Hematopoietic multipotent progenitor cell treated with erythropoietin and hydrocortisone succinate and interleukin-3 and kit ligand, for 8 days (in vitro differentiated cells): ENCODE measurements at places on chromosomes 3 and 15.

- no peak for DNase-seq
Measured at GRCh38 chr3:9780910-9781309, 11.2 kb upstream of the CAMK1 start.

GRCh38 chr3:119873646-119874045 is 91.7 kb downstream of the NR1I2 start:
- no peak for DNase-seq

DNA sequence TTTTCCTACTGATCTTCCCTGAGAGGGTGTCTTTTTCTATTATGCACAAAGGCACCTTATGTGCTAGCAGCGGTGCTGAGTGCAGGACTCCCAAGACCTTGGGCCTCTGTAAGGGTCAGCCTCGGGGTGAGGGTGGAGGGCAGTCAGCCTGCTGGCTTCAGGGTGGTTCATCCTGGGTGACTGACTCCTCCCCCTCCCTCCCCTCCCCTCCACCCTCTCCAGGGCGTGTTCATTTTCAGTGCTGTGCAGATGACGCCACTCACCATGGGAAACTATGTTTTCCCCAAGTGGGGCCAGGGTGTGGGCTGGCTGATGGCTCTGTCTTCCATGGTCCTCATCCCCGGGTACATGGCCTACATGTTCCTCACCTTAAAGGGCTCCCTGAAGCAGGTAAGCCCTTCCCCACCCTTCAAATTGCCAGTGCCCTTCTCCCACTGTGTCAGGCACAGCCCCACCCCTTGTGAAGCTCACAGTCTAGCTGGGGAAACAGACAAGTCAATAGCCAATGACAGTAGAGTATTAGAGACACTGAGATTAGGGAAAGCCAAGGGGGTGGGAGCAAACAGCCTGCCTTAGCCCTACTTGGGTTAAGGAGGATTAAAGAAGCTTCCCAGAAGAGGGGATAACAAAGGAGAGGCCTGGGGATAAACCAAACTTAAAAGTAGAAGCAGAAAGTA is 41.9 kb downstream of the SLC6A1 start:
- no peak for DNase-seq

- no peak for DNase-seq
Measured at GRCh38 chr3:55330756-55331155, 156.3 kb downstream of the WNT5A start.

- DNase-seq, result peak; percentile 34
Measured at GRCh38 chr15:64894395-64895056, 17.2 kb upstream of the ANKDD1A start.

DNA sequence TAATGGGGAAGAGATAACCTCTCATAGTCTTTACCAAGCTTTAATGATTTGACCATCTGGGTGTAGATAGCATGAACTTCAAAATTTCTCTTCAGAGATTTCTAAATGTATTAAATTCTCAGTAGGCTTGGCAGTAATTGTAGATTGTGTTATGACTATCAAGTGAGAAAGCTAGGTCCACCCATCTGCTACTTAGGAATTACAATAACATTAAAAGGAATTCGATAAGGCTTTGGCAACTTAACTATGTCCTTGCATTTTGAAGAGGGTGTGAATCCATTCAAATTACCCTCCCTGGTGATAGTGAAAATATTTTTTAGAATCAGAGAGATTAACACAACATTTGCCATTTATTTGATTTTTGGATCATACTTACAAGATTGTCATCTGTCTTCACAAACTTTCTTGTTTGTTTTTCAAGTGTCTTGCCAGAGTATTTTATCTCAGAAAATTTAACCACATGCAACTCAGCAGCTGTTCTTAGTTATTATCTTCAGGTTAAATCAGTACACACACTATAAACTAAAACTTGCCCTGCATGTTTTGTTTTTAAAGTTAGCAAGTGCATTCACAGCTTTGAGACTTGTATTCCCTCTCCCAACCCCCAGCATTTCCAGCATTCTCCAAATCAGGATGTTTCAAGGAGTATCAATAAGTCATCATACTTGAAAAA is 69.6 kb upstream of the COL8A1 start:
- no peak for DNase-seq

DNA sequence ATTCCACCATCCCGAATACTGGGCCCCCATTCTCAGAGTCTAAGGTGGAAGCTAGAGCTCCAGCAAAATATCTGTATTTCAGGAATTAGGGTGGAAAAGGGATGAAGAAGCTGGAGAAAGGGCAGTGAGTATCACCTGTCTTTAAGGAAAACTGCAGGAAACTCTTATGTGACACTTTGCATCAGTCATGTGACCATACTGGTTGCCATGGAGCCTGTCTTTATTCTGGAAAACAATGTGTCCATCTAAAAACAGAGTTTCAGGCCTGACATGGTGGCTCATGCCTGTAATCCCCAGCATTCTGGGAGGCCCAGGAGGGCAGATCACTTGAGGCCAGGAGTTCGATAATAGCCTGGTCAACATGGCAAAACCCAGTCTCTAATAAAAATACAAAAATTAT is 52.9 kb upstream of the FSIP1 start:
- DNase-seq, result no peak

DNA sequence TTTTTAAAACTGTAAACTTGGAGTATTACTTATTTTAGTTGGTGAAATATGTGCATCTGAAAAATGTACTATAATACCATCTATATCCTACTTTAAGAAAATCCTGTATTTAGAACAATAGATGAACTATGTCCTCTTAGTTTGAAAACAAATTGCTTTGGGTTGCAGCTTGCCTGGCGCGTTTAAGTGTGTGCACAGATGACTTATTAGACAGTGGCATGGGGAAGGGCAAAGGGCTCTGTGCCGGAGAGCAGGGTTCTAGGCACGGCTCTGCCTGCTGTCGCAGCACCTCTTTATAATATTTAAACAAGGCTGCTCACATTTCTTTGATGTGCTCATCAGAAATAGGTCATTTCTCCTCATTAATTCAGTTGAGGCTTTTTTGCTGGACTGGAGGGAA is 10.0 kb downstream of the PXK start:
- DNase-seq, result no peak

GRCh38 chr3:64642327-64643151 is 45.3 kb downstream of the ADAMTS9 start:
- no peak for DNase-seq

DNA sequence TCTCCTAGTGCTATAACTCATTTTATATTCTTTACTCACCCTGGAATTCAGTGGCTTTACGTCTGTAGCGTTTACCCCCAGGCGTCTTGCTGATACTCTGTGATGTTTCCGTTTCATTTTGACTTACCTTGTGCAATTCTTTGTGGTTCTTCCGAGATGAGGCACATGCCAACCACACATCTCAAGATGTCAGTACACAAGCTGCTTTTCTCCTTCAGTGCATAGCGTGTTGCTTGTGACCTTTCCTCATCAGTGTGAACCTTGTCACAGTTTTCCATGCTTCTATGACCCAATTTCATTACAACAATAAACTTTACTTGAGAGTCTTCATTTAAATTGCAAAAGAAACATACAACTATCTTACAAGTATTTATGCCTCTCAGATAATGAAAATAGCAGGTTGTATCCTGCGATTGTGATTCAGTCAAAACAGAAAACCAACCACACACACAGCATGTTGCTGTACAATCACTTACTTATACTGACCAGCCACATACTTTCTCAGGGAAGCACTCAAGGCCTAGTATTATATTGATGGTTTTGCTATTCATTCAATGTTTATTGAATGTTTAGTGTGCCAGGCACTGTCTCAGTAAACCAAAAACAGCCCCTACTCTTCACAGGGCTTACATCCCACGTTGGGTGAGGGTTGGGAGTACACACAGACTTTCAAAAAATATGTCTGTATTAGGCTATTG is 4.6 kb upstream of the TBL1XR1 start:
- DNase-seq, result no peak

DNA sequence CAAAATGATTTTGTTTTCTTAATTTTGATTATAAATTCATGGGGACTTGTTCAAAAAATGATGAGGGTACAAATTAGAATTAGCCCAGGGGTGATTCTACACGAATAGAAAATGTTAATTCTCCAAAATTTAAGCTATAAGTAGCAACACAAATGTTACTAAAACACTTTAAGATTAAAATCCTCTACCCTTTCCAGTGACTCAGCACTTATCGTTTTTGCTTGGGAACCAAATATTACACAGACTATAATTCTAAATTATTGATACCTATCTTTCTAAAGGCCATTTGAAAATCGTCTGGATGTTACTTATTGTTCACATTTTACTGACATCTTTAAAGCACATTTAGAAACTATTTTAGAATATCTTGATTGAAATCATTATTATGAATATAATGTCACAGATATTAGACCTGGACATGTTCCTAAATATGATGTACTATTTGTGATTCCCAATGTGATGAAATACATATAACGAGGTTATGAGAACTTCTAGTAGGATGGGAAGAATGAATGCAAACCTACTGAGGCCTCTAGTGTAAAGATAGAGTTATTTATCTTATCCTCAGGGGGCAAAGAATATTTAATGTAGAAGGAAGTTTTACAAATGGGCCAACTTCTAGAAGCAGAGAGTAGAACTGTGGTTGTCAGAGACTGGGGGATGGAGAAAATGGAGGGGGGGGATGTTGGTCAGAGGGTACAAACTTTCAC is 132.0 kb upstream of the TP63 start:
- no peak for DNase-seq

DNA sequence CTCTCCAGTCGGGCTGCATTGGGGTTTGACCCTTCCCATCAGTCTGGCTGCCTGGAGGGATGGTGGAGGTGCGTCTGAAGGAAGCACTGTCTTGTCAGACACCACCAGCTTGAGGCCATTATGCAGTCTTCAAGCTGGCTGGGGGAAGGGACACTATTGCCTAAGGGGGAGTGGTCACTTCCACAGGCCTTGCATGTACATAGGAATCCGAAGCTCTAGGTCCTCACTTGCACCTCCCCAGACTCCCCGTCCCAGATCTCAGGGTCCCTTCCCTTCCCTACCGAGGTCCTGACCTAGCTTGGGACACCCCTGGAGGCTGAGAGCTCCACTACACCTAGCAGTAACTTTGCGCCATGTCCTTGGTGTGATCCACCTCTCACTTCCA is 48.6 kb upstream of the KLF13 start:
- no peak for DNase-seq

- DNase-seq, result no peak
Measured at GRCh38 chr3:27454914-27455313, 29.3 kb downstream of the SLC4A7 start.

GRCh38 chr15:77418391-77418965 is 1.4 kb downstream of the PEAK1 start:
- DNase-seq, result peak; percentile 16

- no peak for DNase-seq
Measured at GRCh38 chr3:16252243-16252978, 12.3 kb downstream of the DPH3 start.

DNA sequence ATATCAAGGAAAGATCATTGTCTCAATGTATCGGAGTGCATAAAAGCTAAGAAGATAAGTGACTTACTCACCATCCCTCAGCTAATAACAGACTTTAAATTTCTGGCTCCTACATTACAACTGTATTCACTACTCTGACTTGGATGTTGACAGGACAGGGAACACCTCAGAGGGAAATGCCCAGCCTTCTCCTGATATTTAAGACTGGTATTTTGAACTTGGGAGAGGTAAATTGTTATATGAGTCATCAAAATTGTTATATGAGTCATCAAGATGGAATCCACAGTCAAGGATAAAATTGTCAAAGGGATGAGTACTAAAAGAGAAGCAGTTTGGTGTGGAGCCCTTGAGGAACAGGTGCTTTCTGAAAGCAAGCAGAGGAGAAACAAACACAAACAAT is 961.4 kb downstream of the VGLL3 start:
- no peak for DNase-seq

DNA sequence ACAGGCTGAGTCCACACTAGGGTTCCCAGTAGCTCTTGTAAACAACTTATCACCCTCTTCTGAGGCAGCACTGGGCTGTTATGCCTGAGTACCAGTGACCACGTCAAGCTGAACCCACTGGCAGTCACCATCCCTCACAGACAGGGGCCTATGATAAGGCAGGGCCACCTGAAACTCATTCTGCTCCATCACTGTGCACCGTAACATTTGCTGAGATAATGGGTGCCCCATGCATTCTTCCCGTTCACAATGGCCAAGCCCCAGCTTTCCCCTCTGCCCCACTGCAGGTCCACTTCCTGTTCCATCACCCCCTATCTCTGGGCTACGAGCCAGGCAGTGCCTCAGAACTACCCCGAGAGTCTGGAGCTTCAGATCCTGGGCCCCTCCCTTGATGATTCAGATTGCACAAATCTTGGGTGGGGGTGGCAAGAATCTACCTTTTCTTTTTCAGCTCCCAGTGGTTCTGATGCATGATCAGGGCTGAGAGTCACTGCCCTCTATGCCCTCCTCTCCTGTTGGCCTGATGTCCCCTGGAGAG is 158.0 kb downstream of the RAB11A start:
- peak; percentile 8 for DNase-seq
